ENCODE measurements at places on chromosomes 12 and 14.
A peak's percentile ranks its signal among the peaks of the same experiment; 100 is the strongest.

- H3K27me3 ChIP-seq, result no peaks in the 10 kb centered on the region
- H3K4me3 ChIP-seq, result no peak overlapping the region
- H3K4me1 ChIP-seq, result peaks cover 26% of the 10 kb centered on the region
- H3K36me3 ChIP-seq, result no peaks in the 10 kb centered on the region
These were observed 136.8 kb downstream of the SRGAP1 start for GRCh38 chr12:63981343-63981742.

DNA sequence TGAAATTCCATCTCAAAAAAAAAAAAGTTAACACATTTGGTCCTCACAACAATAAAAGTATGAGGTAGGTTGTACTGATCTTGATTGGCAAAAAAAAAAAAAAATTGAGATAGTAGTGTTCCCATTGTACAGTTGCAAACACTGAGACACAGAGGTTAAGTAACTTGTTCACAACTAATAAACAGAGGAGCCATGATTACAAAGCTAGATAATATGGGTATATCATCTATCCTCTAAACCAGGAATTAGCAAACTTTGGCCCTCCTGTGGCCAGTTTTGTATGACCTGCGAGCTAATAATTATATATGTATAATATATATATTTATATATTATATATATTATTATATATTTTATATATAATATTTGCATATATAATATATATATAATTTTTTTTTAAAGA, 2.3 kb upstream of the PSME1 start:
- H3K4me1 ChIP-seq, result peaks cover 7% of the 10 kb centered on the region
- H3K36me3 ChIP-seq, result peaks cover 16% of the 10 kb centered on the region
- no peak overlapping the region for H3K4me3 ChIP-seq
- no peak for DNase-seq

DNA sequence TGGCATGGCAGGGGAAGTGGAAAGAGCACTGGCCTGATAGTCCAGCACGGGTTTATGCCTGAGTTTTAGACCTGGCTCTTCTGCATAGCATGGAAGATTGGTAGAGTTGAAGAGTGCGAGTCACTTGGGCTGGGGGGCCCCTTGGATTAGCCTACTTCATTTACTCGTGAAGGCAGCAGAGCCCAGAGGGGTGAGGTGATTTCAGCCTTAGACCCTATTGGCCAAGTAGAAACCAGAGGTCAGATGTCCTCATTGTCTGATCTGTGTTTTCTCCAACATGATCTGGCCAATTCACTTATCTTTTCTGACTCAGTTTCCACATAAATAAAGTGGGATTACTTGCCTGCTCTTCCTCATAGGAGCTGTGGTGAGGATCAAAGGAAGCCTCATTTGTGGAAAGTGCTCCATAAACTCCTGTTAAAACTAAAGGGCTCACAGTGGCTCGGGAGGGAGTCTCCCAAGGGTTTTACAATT, 1.9 kb downstream of the PLEKHG3 start:
- peaks cover 18% of the 10 kb centered on the region for H3K4me1 ChIP-seq
- no peak overlapping the region for H3K27ac ChIP-seq
- no peak for DNase-seq
- peak overlapping the region; percentile 70 for H3K4me3 ChIP-seq
- no peaks in the 10 kb centered on the region for H3K36me3 ChIP-seq

- no peak for DNase-seq
- no peaks in the 10 kb centered on the region for H3K27me3 ChIP-seq
- no peak overlapping the region for H3K4me3 ChIP-seq
- peaks cover 4% of the 10 kb centered on the region for H3K4me1 ChIP-seq
These were observed 32.5 kb downstream of the PACS2 start for GRCh38 chr14:105346876-105347586.

DNA sequence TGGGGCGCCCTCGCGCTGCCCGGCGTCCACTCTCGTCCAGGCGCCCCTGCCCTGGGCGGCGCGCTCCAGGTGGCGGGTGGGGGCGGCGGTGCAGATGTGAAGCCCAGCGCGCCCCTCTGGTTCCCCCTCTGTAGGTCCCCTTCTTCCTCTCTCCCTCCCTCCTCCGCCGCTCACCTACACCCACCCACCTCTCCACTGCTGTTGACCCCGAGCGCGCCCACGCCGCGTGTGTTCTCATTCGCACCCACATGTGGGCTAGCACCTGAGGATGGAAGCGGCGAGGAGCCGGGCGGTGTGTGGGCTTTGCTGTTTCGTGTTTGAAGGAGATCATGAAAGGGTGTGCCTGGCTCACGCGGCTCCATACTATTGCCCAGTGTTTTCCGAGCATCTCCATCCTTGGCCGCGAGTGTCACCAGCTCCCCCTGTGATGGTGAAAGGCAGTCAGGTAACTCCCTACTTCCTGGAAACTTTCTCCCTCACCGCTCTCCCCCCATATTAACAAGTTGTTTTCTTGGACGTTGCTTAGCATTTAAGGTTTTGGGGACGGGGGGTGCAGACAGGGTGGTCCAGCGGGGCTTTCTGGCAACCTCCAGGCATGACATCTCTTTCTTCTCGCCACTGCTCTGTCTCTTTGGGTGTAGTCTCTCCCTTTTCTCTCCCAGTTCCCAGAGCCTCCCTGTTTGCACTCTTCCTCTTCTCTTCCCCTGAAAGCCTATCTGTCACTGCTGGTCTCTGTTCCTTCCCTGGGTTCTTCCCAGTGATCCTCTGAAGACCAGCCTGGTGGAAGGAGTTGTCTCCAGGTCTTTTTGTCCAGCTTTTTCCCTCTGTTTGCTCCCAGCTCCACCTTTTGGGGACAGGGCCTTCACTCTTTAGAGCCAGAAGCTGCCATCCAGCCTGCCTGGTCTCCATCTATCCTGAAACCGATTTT, 1.6 kb downstream of the CACNA1C start:
- H3K4me3 ChIP-seq, result peak overlapping the region; percentile 62
- DNase-seq, result no peak
- no peak overlapping the region for H3K27ac ChIP-seq
- H3K36me3 ChIP-seq, result no peaks in the 10 kb centered on the region
- peaks cover 12% of the 10 kb centered on the region for H3K4me1 ChIP-seq
- H3K27me3 ChIP-seq, result peaks cover 37% of the 10 kb centered on the region

DNA sequence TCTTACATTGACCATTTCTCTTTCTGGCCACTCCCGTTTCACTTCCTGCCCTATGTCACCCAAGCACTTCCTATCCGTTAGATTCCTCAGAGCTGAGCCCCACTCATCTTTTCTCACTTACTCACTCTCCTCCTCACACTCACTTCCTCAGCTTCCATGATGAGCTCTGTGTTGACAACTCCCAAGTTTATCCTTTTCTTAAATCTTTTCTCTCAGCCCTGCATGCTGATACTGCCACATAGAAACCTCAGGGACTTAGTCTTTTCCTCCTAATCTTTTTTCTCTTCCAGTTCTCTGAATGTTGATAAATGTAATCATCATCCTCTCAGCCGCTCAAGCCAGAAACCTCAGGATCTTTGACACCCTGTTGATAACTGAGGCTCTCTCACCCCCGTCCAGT, 99.6 kb downstream of the ANO6 start:
- DNase-seq, result no peak
- no peaks in the 10 kb centered on the region for H3K27me3 ChIP-seq
- no peak overlapping the region for H3K4me3 ChIP-seq
- H3K4me1 ChIP-seq, result no peaks in the 10 kb centered on the region
- H3K36me3 ChIP-seq, result no peaks in the 10 kb centered on the region

GRCh38 chr12:74722709-74723108, 185.1 kb downstream of the ATXN7L3B start:
- no peak overlapping the region for H3K27ac ChIP-seq
- H3K4me3 ChIP-seq, result no peak overlapping the region
- DNase-seq, result no peak
- H3K4me1 ChIP-seq, result no peaks in the 10 kb centered on the region

DNA sequence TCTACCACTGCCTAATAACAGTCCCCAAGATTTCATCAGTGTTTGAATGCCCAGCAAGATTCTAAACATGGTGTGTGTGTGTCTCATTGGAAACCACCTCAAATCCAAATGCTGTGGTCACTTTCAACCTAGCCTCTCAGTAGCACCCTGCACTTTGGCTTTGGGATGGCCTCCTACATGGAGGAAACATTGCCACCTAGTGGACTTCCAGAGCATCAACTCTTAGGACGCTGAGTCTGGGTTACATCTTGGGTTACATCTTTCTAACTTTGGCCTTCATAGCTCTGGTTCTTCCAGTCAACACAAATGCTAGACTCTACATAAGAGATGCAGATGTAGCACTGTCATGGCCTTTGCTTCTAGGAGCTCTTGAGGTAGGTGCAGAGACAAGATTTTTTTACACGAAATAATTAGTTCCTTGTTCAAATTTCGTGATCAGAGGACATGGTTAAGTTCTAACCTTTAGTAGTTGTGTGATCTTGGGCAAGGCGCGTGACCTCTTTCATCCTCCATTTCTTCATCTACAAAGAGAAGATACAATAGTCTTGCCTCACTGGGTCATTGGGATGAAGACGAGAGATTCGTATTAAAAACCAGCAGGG, 113.5 kb upstream of the VASH1 start:
- H3K4me3 ChIP-seq, result no peak overlapping the region
- peak; percentile 72 for DNase-seq
- H3K4me1 ChIP-seq, result peaks cover 12% of the 10 kb centered on the region
- H3K36me3 ChIP-seq, result no peaks in the 10 kb centered on the region
- H3K27me3 ChIP-seq, result no peaks in the 10 kb centered on the region
- no peak overlapping the region for H3K27ac ChIP-seq

DNA sequence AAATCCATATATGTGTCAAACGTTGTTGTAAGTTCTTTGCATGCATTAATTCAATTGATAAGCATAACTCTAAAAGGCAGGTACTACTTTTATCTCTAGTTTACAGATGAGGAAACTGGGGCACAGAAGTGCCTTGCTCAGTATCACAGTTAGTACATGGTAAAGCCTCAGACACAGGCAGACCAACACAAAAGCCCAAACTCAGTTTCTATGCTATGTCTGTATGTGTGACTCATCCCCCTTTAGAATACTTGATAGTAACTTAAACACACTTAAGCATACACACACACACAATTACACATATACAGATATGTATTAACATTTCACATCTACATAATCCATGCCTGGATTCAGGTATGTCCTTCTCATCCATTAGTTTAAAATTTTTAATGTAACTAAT, 88.0 kb downstream of the EPS8 start:
- DNase-seq, result peak; percentile 52
- no peak overlapping the region for H3K4me3 ChIP-seq
- H3K27ac ChIP-seq, result peak overlapping the region; percentile 11
- H3K27me3 ChIP-seq, result no peaks in the 10 kb centered on the region
- H3K4me1 ChIP-seq, result peaks cover 25% of the 10 kb centered on the region

DNA sequence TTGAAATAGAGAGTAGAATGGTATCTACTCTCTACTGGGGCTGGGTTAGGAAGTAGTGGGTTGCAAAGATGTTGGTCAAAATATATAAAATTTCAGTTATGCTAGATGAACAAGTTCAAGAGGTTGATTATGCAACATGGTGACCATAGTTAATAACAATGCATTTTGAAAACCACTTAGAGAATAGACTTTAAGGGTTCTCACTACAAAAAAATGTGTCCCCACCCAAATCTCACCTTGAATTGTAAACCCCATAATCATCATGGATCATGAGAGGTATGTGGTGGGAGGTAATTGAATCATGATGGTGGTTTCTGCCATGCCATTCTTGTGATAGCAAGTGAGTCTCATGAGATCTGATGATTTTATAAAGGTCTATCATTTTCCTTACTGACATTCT, 94.0 kb downstream of the C12orf50 start:
- H3K27me3 ChIP-seq, result no peaks in the 10 kb centered on the region
- H3K27ac ChIP-seq, result no peak overlapping the region
- no peaks in the 10 kb centered on the region for H3K4me1 ChIP-seq
- no peak overlapping the region for H3K4me3 ChIP-seq

- no peaks in the 10 kb centered on the region for H3K36me3 ChIP-seq
- no peak for DNase-seq
- H3K4me3 ChIP-seq, result no peak overlapping the region
- H3K27ac ChIP-seq, result no peak overlapping the region
These were observed 173.5 kb upstream of the DYRK2 start for GRCh38 chr12:67474934-67475620.

DNA sequence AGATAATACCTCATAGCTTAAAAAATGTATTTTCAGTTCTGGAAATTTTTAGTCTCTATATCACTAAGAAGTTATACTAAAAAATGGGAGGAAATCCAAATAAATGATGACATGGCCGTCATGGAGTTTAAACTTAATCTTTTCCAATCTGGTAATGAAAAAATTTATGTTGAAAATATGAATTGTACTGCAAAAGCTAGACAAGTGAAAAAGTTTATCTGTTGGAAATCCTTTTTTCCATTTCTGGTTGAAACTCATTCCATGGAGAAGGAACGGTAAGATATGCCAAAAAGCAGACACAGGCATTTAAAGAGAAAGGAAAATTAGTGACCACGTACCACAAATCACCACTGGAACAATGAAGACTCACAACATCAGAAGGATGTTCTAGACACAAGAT, 314.2 kb upstream of the PRICKLE1 start:
- H3K36me3 ChIP-seq, result no peaks in the 10 kb centered on the region
- H3K4me3 ChIP-seq, result no peak overlapping the region
- H3K4me1 ChIP-seq, result no peaks in the 10 kb centered on the region
- H3K27ac ChIP-seq, result no peak overlapping the region

GRCh38 chr12:120078868-120079267, 37.7 kb downstream of the RAB35 start:
- no peak overlapping the region for H3K4me3 ChIP-seq
- DNase-seq, result no peak
- H3K4me1 ChIP-seq, result no peaks in the 10 kb centered on the region
- no peaks in the 10 kb centered on the region for H3K27me3 ChIP-seq

GRCh38 chr12:54689034-54689372, 40.8 kb upstream of the DCD start:
- no peak overlapping the region for H3K27ac ChIP-seq
- no peaks in the 10 kb centered on the region for H3K4me1 ChIP-seq
- H3K36me3 ChIP-seq, result no peaks in the 10 kb centered on the region
- H3K4me3 ChIP-seq, result no peak overlapping the region
- no peak for DNase-seq
- H3K27me3 ChIP-seq, result no peaks in the 10 kb centered on the region

DNA sequence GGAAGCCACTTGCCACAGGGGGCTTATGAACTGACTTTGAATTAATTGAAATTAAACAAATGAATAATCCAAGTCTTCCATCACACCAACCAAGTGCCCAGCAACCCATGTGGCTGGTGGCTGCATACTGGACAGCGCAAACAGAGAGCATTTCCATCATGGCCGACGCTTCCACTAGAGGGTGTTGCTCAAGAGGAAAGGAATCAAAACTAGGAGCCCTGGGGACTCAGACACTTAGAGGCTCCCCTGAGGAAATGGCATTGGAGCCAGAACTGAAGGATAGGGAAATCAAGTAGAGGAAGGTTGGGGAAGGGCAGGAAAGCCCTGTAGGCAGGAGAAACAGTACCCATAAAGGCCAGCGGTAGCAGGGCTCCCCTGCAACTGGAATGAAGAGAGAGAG, 50.6 kb upstream of the NUAK1 start:
- peak; percentile 10 for DNase-seq
- no peak overlapping the region for H3K27ac ChIP-seq
- H3K4me3 ChIP-seq, result no peak overlapping the region
- no peaks in the 10 kb centered on the region for H3K27me3 ChIP-seq
- no peaks in the 10 kb centered on the region for H3K36me3 ChIP-seq
- H3K4me1 ChIP-seq, result no peaks in the 10 kb centered on the region

DNA sequence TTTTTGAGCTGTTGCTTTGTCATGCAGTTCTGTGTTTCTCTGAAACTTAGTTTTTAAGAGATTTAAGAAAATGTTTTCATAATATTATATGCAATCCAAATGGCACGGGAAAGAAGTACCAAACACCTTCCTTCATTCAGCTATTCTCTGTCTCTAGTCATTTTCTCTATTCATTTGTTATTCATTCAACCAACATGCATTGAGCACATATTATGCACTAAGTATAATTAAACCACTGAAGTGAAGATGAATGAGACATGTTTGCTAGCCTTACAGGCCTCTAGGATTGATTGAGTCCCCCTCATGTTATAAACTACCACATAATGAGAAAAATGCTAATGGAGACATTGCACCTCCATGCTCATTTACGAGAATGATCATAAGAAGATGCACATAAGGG, 45.7 kb upstream of the CCDC91 start:
- no peak overlapping the region for H3K4me3 ChIP-seq
- H3K27me3 ChIP-seq, result no peaks in the 10 kb centered on the region
- H3K4me1 ChIP-seq, result peaks cover 4% of the 10 kb centered on the region
- no peak for DNase-seq
- H3K36me3 ChIP-seq, result no peaks in the 10 kb centered on the region
